ENCODE measurements at places on chromosomes 11 and 22.
A peak's percentile ranks its signal among the peaks of the same experiment; 100 is the strongest.

DNA sequence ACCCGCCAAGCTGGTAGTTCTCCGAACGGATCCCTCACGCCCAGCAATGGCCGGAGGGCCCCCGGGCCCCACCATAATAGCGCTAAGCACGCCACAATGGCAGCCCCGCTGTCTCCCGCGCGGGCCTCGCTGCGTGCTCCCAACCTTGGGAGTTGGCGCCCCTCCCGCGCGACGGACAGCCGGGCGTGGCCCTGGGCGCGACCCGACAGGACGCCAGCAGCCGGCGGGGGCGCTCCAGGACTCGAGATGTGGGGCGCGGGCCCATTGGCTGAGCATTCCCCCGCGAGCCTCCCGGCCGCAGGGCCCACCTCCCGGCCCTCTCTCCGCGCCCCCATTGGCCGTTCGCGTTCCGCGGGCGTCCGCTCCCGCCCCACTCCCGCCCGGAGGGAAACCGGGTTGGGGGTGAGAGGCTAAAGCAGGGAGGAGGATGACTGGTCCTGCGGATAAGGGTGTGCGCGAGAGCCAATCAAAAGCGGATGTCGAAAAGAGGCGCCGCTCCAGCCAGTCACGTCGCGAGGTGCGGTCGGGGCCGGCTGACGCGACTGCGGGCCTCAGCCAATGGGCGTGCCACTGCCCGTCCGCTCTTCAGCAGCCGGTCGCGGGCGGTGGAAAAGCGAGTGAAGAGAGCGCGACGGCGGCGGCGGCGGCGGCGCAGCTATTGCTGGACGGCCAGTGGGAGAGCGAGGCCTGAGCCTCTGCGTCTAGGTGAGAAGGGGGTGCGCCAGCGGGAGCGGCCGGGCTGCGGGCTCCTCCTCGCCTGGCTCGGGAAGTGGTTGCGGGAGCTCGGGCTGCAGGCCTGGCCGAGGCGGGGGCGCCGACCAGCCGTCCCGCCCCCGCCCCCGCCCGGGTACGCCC is at the start of gene FAR1:
TSS of gene FAR1 (plus strand) at position 567 of the 855 bp plus-strand sequence. CDS start 26,098 bp downstream, outside the sequence.
- peak; percentile 99 for DNase-seq

DNA sequence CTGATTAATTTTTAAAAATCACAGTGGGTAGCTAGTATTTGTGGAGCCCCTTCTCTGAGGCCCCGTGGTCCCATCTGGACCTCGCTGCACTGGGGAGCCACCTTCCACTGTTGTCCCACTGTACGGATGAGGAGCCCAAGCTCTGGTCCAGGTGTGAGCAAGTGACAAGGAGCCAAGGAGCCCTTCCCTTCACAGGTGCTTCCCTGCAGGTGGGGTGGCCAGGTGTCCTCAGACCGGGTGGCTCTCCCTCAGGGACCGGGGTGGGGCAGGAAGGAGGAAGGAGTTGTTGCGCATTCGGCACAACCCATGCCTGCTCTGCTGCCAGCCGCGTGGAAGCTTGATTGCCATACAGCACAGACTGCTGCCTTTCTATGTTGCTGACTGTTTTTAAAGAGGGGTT is 10.4 kb upstream of the SEPTIN5 start:
- DNase-seq = no peak

DNA sequence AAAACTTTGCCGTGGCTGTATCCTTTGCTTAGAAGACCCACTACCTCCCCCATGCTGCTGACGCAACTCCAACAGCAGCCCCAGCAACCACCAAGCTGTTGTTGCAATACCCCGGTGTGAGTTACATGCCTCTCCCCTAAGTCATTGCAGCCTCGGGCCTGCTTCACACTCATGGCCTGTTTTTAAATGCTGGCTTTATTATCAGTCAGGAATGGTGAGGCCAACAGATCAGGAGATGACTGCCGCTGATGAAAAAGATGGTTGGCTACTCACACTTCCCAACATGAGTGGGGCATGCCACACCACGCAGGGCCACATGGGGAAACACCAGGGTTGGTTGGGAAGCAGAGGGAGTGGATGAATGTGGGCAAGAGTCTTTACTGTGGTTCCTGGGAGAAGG is 171.5 kb upstream of the SYT13 start:
- peak; percentile 66 for DNase-seq

GRCh38 chr11:118921121-118921928 is 4.4 kb downstream of the BCL9L start:
- peak; percentile 88 for DNase-seq

DNA sequence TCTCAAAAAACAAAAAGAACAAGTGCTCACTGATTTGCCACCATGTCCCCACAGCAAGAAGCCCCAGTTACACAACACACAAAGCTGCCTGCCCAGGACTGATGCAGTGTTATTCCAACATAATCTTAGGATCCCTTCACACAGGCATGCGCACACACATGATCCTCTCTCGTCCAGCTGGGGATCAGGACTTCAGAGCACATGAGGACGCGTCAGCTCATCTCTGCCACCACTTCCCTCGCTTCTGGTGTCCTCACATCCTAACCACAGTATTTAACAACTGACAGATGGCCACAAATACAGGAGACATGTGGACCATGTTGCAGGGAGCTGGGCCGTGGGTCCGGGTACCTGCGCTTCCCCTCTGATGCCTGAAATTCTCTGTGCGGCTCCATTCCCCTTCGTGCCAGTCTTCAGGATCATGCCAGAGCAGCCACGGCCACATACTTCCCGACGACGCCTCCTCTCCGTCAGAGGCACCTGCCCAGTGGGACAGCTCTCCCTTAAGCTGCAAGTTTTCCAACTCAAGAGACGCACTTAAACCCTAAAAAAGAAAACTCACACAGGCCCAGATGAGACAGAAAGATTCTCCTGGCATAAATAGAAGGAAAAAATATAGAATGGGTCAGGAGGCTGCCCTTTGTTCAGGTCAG is 68.3 kb downstream of the PACSIN2 start:
- DNase-seq = no peak

GRCh38 chr11:101914341-101914737 is 471 bp upstream of the CEP126 start:
- peak; percentile 80 for DNase-seq

- DNase-seq = no peak
Observed at GRCh38 chr11:101913656-101914055, 1.2 kb upstream of the CEP126 start.

GRCh38 chr11:77560605-77561004 is 29.1 kb upstream of the AQP11 start:
- no peak for DNase-seq

DNA sequence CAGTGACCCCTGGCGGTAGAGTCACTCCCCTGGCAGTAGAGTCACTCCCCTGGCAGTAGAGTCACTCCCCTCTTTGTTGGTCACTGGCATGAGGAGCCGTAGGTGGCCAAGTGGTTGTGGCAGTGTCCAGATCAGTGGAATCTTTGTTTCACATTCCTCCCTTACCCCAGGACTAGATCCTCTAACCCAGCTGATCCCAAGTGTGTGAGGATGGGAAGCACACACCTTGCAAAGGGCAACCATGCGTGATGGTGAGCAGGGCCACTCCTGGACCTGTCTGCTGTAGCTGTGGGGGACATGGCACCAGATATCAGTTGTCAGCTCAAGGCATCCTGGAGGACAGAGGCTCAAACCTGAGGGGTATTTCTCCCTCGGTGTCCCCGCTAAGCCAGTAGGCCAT is 37.8 kb downstream of the OSBP2 start:
- DNase-seq = no peak

DNA sequence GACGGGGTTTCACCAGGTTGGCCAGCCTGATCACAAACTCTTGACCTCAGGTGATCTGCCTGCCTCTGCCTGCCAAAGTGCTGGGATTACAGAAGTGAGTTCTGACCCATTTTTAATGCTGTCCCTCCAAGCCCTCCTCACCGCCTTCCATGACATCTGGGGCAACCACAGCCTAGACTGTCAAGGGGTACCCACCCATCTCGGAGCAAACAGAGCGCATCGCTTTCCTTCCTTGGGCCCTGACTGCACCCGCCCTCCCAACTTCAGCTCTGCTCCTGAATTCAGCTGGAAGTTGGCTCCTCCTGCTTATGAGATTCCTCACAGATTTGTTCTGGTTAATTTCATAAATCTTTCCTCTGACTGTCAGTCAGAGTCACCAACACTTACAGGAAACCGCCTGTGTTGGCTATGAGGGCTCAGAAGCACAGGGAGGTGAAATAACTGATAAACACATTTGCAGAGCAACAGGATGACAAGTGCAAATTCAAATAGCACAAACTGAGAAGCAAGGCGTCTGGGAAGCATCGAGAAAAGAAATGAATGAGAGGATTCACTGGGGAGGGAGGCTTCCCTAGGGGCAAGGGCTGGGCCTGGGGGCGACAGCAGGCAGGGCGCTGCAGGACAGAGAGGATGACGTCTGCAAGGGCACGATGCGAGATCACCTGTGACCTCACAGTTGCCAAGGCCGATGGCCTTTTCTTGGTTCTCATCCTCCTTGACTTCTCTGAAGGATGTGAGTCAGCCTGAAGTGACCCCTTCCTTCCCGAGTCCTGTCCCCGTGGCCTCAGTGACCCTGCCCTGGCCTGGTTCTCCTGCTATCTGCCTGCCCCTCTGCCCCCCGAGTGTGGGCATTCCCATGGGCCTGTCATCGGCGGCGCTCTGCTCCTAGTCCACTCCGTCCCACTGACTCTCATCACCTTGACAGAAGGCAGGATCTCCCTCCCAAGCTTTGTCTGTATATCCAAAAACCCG is 6.1 kb downstream of the IFT27 start:
- DNase-seq = no peak

- DNase-seq = no peak
Observed at GRCh38 chr11:29641201-29641600, 375.6 kb downstream of the KCNA4 start.

GRCh38 chr11:67119585-67120391 is 725 bp downstream of the KDM2A start:
- DNase-seq = peak; percentile 32

DNA sequence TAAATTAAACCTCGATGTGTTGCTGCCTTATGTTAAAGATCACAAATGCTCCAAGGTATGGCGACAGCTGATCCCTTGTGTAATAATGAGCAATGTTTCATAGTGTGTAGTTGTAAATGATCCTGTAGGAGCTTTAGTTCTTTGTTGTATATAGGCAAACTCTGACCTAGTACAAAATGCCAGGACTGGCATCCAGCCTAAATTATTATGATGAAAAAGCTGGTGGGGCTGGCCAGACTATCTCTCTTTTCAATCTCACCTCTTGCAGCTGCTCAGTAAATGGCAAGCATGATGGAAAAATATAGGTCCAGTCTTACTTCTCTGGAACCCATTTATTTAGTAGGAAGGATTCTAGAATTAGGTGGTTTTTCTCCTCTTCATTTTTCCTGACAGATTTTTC is 345.1 kb upstream of the C11orf87 start:
- no peak for DNase-seq

GRCh38 chr11:78080084-78080817 is 589 bp upstream of the NDUFC2 start:
- no peak for DNase-seq

GRCh38 chr11:85595285-85595884 is 31.8 kb downstream of the DLG2 start:
- peak; percentile 78 for DNase-seq

GRCh38 chr22:24948356-24949202 is 2.1 kb upstream of the LHFPL7 start:
- DNase-seq = no peak

GRCh38 chr11:121235057-121235456 is 57.5 kb upstream of the SC5D start:
- no peak for DNase-seq

- DNase-seq = peak; percentile 75
Observed at GRCh38 chr11:7657306-7658025, 15.8 kb downstream of the CYB5R2 start.

DNA sequence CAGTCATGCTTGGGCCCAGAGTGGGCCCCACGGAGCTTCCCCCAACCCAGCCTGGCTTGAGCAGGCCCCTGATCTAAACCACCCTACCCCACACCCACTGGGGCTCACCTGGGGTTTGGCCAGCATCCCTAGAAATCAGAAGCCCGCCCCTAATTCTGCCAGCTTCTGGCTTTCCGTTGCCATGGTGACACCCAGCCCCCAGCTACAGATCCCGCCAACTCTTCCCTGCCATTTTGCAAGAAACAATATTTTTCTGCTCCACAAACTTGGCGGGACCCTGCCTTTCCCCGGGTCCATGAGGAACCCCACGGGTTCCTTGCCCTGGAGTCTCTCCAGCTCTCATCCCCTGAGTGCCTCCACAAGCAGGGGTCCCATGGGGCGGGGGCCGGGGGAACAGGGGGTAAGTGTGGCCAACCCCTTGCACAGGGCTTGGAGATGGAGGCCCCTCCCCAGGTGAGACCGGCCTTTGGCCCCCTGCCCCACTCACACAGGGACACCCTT is 90.0 kb downstream of the CDKN1C start:
- DNase-seq = no peak

GRCh38 chr11:9568854-9569587 is 4.4 kb upstream of the WEE1 start:
- DNase-seq = peak; percentile 77

- peak; percentile 94 for DNase-seq
Observed at GRCh38 chr22:31290494-31291471, 1.5 kb downstream of the PIK3IP1 start.

DNA sequence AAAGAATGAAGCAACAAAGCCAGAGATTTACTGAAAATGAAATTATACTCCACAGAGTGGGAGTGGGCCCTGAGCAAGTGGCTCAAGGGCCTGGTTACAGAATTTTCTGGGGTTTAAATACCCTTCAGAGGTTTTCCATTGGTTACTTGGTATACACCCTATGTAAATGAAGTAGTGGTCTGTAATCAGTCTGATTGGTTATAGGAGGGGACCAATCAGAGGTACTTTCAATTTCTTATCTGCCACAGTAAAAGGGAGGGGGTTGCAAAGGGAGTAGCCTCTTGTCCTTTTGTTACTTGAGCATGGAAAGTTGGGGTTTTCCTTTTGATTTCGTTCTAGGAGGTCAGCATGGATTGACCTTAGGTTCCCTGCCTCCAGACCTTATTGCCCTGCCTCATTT is 63.5 kb downstream of the ATM start:
- no peak for DNase-seq

GRCh38 chr11:64296830-64297698 is 3.1 kb upstream of the CATSPERZ start:
- DNase-seq = no peak

- DNase-seq = no peak
Observed at GRCh38 chr11:83982825-83983224, 696.7 kb upstream of the CCDC90B start.

- DNase-seq = no peak
Observed at GRCh38 chr11:995752-996420, 40.6 kb downstream of the MUC6 start.

Data from lung (tissue), 17 donors.